Right renal pelvis (tissue), 4 donors: ENCODE measurements at places on chromosomes 7 and 10. TPM values are rescaled to one million over a fixed set of nuclear protein-coding genes. Genes with fewer than 3 reads are reported as not detected.

- DNase-seq: no peak
Measured at GRCh38 chr10:110487411-110488331, 10.0 kb upstream of the DUSP5 start.

DNA sequence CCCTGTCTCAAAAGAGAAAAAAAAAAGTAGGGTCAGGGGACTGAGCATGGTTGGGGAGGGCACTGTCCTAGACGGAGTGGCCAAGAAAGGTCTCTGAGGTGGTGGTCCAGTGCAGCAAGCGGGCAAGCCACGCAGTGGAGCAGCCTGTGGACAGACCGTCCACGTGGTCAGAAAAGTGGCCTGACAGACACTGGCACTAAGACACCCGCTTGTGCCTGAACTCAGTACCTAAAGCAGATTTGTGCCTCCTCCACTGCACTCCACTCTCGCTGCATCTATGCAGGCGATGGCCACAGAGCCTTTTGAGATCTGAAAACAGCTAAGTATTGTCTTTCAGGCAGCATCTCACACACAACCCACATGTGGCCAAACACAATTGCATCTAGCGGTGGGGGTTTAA, 8.8 kb downstream of the ASB10 start:
- DNase-seq: no peak

The GNGT1 gene
- 0.03 TPM for polyA plus RNA-seq

GRCh38 chr10:15558136-15558535, 161.6 kb downstream of the ITGA8 start:
- DNase-seq: no peak

DNA sequence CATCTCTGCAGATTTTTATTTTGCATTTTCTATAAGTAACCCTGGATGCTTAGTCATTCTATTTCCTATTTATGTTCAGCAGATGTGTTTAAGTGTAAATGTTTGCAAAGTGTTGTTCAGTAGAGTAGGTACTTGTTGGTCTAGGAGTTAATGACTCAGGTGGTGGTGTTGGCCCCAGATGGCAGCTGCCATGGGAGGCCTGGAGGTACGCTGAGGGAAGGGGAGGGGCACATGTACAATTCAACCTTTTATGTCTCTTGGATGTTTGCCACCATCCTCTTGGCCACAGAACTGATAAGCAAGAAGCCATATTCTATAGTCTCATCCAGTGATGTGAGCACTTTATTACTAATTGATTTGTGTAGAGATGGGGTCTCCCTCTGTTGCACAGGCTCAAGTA, 68.1 kb upstream of the SLC39A12 start:
- no peak for DNase-seq

DNA sequence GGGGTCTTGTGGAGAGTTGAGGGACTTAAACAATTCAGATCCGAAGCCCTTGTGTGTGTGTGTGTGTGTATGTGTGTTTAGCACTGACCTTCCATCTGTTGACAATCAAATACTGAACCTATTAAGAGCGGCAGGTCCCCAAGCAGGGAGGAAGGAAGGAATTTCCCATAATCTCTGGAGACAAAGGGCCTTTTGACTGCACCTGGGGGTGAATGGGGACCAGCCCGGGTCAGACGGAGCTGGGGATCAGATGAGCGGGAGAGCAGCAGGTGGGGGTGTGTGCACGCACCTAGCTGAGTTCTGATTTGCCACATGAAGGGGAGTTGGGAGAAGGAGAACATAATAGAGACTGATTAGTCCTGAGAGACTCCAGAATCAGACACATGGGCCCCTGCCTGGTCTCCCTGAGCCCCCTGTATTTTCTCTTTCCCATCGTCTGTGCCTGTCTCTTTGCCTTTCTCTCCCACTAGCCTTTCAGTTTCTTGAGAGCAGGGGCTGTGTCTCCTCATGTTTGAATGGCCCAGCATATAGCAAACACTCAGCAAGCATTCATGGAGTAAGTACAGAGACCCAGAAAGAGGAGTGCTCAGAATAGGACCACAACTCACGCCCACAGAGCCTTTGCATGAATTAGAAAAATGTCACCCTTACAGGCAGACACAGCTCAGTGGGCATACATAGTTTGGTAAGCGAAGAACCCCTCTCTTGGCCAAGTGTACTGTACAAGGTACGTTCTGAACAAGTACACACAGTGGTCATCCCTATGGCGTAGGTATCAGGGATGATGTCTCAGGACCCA, 288.3 kb upstream of the HABP2 start:
- DNase-seq: no peak

The SFXN2 gene
- 62.7 TPM for polyA plus RNA-seq

DNA sequence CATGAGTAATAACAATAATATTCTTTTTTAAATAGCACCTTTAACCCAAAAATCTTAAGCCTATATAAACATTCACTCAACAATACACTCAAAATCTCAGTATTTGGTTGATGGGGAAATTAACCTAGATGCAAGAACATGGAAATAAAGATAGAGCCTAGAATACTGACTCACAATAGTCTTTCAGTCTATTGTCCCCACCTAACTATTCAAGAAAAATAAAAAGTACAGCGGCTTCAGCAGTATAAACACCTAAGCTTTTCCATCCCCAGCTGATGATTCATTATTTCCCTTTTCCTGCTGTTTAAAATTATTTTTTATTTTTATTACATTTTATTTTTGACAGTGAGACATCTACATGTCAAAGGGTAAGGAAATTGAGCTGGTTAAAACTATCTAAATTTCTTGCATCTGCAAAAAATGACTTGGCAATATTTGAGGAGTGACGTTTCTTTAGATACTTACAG, 201.4 kb downstream of the FZD1 start:
- DNase-seq: no peak
